Muscle of leg (tissue), 16 donors: ENCODE measurements at places on chromosomes 6 and 20. TPM values are rescaled to one million over a fixed set of nuclear protein-coding genes. Genes with fewer than 3 reads are reported as not detected.

DNA sequence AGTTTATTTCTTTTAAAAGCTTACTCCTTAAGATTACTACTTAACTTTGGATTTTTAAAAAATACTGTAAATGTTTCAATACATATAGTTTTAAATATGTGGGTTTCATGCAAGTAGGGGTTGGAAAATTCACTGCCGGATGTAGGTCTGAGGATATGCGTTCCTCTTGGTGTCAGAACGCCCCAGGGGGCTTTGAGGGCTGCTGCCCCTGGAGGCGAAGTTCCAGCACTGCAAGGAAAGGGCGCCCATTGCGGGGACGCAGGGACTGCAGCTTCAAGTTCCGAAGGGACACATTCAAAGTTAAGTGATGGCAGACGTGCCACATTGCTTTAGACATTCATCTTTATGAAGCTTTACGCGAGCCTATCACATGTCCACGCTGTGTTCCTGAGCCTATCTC lies 152.9 kb downstream of the SOD2 start:
- H3K4me1 ChIP-seq, result no peaks in the 10 kb centered on the region
- H3K36me3 ChIP-seq, result no peaks in the 10 kb centered on the region
- no peak overlapping the region for H3K27ac ChIP-seq
- no peak overlapping the region for H3K4me3 ChIP-seq
- DNase-seq, result no peak

DNA sequence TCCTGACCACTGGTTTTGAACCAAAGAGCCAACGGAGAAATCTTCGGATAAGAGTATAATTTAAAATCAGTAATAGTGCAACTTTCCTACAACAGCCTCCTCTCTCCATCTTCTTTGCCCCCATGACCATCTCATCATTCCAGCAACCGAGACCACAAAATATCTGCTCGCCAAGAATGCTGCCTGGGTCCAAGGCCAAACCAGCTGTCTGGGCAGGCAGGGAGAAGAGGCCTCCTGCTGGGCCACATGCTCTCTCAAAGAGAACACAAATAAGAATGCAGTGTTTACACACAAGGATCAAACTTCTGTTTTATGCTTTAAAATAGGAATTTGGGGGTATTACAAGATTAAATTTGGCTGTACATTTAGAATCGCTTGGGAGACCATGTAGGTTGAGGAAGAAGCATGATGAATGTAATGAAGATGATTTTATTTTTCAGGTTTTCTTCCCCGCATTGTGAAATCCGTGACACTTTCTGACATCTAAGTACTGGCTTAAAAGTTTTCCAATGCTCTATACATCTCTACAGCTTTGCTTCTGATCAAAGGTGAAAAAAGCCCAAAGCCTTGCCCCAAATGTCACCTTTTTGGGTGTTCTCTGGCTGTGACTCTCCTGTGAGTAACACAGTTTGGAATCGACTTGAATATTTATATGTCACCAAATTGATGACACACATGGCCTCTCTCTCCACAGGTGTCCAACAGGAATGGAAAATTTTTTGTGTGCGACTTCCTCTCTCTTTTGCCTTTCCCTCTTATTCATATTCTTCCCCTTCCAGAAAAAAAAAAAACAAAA lies 79.4 kb upstream of the PROKR2 start:
- no peak for DNase-seq
- peaks cover under 1% of the 10 kb centered on the region for H3K27me3 ChIP-seq
- H3K36me3 ChIP-seq, result no peaks in the 10 kb centered on the region
- no peak overlapping the region for H3K4me3 ChIP-seq
- no peak overlapping the region for H3K27ac ChIP-seq

- H3K27ac ChIP-seq, result no peak overlapping the region
- no peaks in the 10 kb centered on the region for H3K4me1 ChIP-seq
- no peaks in the 10 kb centered on the region for H3K36me3 ChIP-seq
- DNase-seq, result no peak
- H3K27me3 ChIP-seq, result no peaks in the 10 kb centered on the region
These were observed 336.5 kb downstream of the KIF16B start for GRCh38 chr20:16236589-16237241.

DNA sequence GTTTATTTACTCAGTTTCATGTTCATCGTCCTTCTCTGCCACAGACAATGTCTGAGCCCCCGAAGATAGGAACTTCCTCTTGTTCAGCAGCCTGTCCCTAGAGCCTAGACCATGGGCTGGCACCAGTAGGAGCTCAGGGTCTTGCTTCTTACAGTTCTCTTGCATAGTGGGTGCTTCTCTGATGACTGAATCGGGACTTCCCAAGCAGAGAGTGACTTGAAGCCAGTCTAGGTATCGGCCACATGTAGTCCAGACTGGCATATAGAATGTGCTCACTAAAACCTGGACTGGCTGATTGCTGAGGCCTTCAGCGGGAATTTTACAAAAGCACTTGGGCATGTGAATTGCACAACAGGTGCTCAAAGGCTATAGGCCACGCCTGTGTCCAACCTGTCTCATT lies 52.0 kb downstream of the PRDM1 start:
- DNase-seq, result no peak
- H3K4me3 ChIP-seq, result no peak overlapping the region
- no peaks in the 10 kb centered on the region for H3K27me3 ChIP-seq
- no peaks in the 10 kb centered on the region for H3K36me3 ChIP-seq

DNA sequence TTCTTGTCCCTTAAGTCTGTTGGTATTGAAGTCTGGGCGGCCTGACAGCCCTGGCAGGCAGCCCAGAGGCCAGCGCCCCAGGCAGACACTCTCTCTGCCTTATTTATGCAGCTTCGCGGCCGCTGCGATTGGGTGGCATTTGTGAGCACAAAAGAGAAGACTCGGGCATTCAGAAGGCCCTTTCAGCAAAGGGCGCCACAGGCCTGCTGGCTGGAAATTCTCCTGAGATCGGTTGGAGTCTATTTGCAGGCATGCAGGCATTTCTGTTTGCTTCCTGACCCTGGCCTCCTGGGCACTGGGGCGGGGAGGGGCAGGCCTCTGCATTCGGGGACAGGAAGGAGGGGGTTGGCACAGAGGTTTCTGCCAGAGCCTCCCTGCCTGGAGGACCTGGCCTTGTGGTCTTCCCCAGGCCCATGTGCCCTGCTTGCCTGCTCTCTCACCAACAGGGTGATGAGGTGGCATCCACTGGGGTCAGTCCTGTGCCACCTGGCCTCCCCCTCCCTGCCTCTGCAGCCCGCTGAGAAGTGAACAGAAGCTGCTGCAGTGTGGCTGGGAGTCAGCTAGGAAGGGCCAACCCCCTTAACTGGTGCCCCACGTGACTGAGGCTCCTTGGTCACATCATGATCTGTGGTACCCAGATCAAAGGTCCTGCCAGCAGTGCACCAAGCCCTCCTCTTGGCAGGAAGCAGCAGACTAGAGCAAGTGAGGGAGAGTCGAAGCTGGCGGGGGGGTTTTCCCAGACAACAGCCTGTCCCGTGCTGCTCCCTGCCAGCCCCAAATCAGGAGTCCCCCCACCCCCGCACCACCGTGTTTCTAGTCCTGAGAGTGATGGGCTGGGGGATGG lies 16.6 kb upstream of the CCDC167 start:
- no peaks in the 10 kb centered on the region for H3K36me3 ChIP-seq
- no peak for DNase-seq
- peaks cover 46% of the 10 kb centered on the region for H3K27me3 ChIP-seq
- peaks cover 4% of the 10 kb centered on the region for H3K4me1 ChIP-seq

- peaks cover 2% of the 10 kb centered on the region for H3K27me3 ChIP-seq
- peak overlapping the region; percentile 31 for H3K27ac ChIP-seq
- peak overlapping the region; percentile 63 for H3K4me3 ChIP-seq
- peak; percentile 88 for DNase-seq
These were observed 81.3 kb upstream of the CCDC28A start for GRCh38 chr6:138692058-138692977.

DNA sequence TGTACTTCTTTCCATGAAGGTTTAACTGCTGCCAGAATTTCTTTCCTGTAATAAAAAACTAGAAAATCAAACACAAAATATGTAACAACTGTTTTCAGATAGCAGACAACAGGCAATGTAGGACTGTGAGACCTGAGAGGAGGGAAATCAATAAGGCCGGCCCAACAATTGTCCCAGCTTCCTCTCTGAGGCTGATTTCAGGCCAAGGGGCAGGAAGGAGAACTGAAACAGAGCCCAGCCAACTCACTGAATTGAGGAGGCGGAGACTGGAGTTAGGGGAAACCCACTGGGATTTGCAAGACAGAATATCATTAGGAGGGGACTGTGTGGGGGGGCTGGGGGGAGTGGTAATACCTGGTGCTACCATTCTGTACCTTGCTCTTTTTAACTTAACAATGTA lies 42.2 kb downstream of the FLRT3 start:
- no peak overlapping the region for H3K4me3 ChIP-seq
- DNase-seq, result peak; percentile 45
- no peak overlapping the region for H3K27ac ChIP-seq
- H3K4me1 ChIP-seq, result no peaks in the 10 kb centered on the region
- no peaks in the 10 kb centered on the region for H3K27me3 ChIP-seq
- no peaks in the 10 kb centered on the region for H3K36me3 ChIP-seq

DNA sequence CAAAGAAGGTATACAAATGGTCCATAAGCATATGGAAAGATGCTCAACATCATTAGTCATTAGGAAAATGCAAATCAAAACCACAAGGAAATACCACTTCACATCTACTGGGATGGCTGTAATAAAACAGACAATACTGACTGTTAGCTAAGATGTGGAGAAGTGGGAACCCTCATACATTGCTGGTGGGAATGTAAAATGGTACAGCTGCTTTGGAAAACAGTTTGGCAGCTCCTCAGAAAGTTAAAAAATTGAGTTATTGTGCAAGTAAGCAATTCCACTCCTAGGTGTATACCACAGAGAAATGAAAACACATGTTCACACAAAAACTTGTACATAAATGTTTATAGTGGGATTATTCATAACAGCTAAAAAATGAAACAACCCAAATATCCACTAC lies 173.0 kb upstream of the JAG1 start:
- no peak overlapping the region for H3K4me3 ChIP-seq
- H3K4me1 ChIP-seq, result peaks cover 3% of the 10 kb centered on the region
- no peak for DNase-seq
- no peak overlapping the region for H3K27ac ChIP-seq

GRCh38 chr6:56933650-56934049 lies 21.3 kb upstream of the BEND6 start:
- no peak overlapping the region for H3K4me3 ChIP-seq
- H3K27ac ChIP-seq, result no peak overlapping the region
- no peaks in the 10 kb centered on the region for H3K36me3 ChIP-seq
- no peaks in the 10 kb centered on the region for H3K4me1 ChIP-seq

DNA sequence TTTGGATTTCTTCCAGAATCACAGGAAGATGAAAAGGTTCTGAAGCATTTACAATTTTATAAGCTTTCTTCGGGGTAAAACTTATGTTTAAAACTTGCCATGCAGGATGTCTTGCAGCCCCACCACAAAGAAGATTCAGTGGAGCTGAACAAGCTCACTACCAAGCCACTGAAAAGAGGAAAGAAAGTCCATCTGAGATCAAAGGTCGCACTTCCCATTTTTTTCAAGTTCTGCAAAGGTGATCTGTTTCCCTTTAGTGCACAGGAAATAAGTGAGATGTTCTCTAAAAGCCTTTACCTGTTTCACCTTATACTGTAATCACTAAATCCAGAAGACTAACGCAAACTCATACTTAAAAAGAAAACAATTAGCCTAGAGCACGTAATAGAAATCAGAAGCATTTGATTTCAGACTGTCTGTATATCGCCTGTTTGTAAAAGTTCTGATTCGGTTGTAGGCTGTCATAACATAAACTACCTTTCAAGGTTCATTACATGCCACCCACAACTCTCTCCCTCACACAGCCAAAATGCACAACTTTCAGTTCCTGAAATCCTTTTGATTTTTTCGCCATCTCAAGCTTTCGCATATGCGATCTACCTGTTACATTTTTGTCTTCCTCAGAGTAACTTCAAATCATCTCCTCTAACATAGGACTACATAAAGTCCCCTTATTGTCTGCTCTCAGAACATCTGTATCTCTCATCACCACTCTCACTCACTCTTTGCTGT lies 1.8 kb downstream of the ECHDC1 start:
- H3K36me3 ChIP-seq, result peaks cover 2% of the 10 kb centered on the region
- peaks cover 15% of the 10 kb centered on the region for H3K4me1 ChIP-seq
- H3K4me3 ChIP-seq, result peak overlapping the region; percentile 85
- no peak overlapping the region for H3K27ac ChIP-seq
- DNase-seq, result peak; percentile 7

- H3K4me3 ChIP-seq, result no peak overlapping the region
- peaks cover 27% of the 10 kb centered on the region for H3K4me1 ChIP-seq
- peak; percentile 50 for DNase-seq
- peak overlapping the region; percentile 47 for H3K27ac ChIP-seq
These were observed 180.1 kb upstream of the CST7 start for GRCh38 chr20:24768713-24769601.

DNA sequence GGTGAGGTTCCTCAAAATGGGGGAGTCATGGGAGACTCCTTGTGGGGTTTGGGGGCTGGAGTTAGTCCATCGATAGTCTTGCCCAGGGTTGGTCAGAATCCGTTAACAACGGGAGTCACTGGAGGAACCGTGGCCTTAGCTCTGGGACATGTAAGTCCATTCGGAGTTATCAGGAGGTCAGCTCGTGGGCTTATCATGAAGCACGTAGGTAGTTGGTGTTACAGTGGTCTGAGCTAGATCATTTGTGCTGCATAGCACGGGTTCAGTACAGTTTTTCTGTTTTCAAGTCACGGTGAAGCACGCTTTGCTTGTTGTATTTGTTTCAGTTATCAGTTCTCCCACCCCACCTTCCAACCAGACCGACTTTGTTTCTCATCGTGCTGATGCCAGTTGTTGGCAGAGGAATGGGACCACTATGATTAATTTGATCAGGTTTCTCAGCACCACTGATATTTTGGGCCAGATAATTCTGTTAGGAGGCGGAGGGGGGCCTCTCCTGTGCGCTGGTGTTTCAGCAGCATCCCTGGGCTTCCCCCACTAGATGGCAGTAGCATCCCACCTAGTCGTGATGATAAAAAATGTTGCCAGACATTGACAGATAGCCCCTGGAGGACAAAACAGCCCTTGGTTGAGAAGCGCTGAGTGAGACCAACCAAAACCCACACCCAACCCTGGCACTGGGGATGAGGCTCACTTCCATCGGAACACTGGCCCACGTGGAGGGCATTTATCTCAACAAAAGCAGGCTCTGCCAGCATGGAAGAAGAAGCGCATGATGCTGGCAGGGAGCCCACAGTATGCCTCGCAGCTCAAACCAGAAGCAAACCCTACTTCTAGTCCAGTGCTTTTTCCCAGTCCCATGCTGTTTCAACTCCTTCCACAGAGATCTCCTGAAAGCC lies 2.2 kb upstream of the APMAP start:
- no peaks in the 10 kb centered on the region for H3K36me3 ChIP-seq
- DNase-seq, result peak; percentile 87
- H3K4me1 ChIP-seq, result peaks cover 18% of the 10 kb centered on the region

DNA sequence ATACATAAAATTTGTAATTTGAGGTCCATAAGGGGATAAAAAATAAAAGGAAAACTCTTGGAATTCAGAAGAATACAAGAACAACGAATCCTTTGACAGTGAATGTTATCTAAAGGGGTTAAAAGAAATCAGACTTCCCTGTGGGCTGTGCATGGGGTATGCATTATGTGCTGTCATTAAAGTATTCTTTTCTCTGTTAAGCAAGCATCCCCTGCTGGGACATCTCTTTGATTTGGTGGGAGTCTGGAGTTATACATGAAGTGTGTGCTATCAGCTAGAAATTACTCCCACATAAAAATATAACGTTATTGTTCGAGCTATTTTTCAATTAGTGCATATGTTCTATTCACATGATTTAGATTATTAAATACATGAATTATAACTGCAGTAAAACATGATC lies 195.2 kb downstream of the CENPW start:
- DNase-seq, result no peak
- H3K27ac ChIP-seq, result no peak overlapping the region
- H3K4me3 ChIP-seq, result no peak overlapping the region
- H3K36me3 ChIP-seq, result no peaks in the 10 kb centered on the region
- no peaks in the 10 kb centered on the region for H3K4me1 ChIP-seq
- H3K27me3 ChIP-seq, result no peaks in the 10 kb centered on the region

The LGSN gene
- total RNA-seq, result not detected

The SYCP2 gene
- 3.1 TPM for total RNA-seq

The TGM3 gene
- total RNA-seq, result 0.49 TPM

The SLC26A8 gene
- total RNA-seq, result not detected

The SMLR1 gene
- not detected for total RNA-seq

The SFTA2 gene
- not detected for total RNA-seq
